Stimulated activated CD8-positive, alpha-beta memory T cell treated with anti-CD3 and anti-CD28 coated beads, Interleukin-15, amount 100 ng/mL, for 24 hours (primary cell): ENCODE measurements at places on chromosomes 2 and 18.

GRCh38 chr2:72719416-72719815 is 106.4 kb downstream of the EXOC6B start:
- DNase-seq = no peak

- no peak for DNase-seq
Measured at GRCh38 chr2:7785700-7786099, 868.5 kb downstream of the RNF144A start.

DNA sequence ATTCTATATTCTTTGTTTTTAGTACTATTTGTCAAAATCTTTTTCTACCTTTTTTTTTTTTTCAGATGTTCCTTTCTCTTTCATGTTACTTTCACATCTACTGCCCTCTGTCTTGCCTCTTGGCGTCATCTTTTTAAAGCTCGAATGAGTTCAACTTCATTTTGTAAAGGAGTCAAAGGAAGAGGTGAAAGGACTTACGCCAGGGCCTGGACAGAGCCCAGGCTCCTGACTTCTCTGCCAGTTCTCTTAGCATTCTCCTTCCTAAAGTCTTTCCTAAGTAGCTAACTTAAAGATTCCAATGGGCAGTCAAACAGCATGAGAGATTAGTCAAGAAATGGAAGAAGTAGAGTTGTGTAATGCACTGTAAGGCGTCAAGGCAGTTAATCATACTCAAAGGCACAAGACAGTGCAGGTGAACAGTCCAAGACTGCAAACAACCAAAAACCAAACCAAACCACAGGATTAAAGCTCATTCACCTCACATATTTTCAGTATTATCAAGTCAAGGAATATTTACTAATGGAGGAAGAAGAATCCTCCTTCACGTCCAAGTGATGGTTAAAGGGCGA is 301.7 kb downstream of the TCF4 start:
- DNase-seq = no peak

- DNase-seq = no peak
Measured at GRCh38 chr2:204293884-204294747, 251.2 kb upstream of the PARD3B start.

- DNase-seq = no peak
Measured at GRCh38 chr2:129092956-129093355, 774.3 kb upstream of the HS6ST1 start.

GRCh38 chr18:25648716-25649260 is 296.8 kb upstream of the ZNF521 start:
- DNase-seq = no peak

DNA sequence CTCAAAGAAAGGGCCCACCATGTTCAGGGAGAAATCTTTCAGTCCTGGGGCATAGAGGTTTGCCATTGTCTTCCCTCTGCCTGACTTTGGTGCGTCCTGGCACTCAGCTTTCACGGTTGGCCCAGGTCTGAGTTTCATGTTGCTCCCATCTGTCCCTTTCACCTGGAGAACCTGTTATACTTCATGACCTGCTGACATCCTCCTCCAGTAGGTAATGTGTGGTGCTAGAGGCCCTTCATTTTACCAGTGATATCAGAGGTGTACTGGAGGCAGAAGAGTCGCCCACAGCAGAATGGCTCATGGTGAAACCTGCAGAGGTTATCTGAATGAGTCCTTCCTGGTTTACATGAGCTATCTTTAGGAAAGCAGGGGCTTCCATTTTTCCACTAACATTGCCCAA is 128.8 kb upstream of the DLX2 start:
- no peak for DNase-seq

GRCh38 chr18:46155641-46156051 is 51.5 kb downstream of the HAUS1 start:
- no peak for DNase-seq

DNA sequence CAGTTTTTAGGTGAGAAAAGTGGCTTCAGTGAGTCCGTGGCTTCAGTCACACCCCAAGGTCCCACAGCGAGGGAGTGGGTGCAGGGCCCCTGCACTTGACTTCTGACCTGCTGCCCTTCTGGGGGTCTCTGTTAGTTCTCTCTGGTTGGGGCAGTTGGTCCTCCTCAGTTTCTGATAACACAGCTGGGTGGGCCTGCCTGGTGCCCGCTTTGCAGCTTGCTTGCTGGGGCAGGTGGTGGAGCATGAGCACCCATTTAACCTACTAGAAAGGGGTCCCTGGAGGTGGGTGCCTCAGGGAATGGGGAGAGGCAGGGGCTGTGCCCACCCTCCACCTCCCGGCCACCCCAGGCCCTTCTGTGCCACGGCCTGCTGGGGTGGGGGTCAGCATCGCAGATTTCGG is 83.2 kb downstream of the ASB1 start:
- DNase-seq = no peak

- no peak for DNase-seq
Measured at GRCh38 chr2:120390381-120391055, 44.6 kb downstream of the INHBB start.

- DNase-seq = no peak
Measured at GRCh38 chr2:72793798-72794440, 31.9 kb downstream of the EXOC6B start.

GRCh38 chr2:142176941-142177340 is 46.1 kb upstream of the LRP1B start:
- DNase-seq = no peak

- no peak for DNase-seq
Measured at GRCh38 chr2:3641181-3641580, 16.8 kb upstream of the ALLC start.

DNA sequence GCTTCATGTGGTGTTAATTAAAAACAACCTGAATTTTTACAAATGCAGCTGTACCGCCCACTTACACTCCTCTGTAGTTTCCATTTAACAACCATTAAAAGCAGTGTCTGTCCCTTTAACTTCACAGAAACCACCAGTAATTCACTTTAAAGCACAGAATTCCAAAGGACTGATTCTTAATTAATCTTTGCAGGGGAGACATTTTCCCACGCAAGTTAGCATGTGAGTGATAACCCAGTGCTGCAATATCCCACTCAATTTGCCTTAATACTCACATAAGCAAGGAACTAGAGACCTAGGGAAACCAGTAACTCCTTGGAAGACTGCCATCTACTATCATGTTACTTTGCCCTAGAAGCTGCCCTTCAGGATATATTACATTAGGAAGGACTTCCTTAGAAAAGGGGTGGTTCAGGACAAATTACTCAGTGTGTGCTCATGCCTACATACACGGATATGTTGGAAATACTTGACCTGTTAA is 102.3 kb downstream of the OSR1 start:
- no peak for DNase-seq

DNA sequence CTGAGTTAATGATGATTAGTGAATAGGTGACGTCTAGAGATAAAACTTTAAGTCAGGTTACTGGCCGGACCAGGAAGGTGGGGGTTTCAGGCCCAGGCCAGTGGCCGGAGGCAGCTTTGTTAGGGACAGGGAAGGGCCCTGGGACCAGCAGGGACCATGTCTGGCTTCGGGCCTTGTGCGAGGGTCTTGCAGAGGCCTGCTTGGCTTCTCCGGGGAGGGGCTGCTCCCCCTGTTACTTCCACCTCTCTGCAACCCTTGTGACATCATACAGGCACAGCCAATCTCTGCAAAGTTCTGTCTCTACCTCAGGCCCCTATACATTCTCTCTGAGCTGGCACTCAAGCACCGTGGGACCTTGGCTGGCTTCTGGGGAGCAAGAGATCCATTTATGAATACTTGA is at the start of gene ALLC:
Gene ALLC, plus strand, starts transcription at position 320 of the 400 bp plus-strand sequence. CDS start 12,958 bp downstream, outside the sequence.
- no peak for DNase-seq

- DNase-seq = no peak
Measured at GRCh38 chr18:75211002-75211621, 515 bp downstream of the TSHZ1 start.

- DNase-seq = no peak
Measured at GRCh38 chr2:120599072-120599471, 136.6 kb upstream of the GLI2 start.

- no peak for DNase-seq
Measured at GRCh38 chr2:145688156-145688555, 1168.2 kb upstream of the ZEB2 start.

DNA sequence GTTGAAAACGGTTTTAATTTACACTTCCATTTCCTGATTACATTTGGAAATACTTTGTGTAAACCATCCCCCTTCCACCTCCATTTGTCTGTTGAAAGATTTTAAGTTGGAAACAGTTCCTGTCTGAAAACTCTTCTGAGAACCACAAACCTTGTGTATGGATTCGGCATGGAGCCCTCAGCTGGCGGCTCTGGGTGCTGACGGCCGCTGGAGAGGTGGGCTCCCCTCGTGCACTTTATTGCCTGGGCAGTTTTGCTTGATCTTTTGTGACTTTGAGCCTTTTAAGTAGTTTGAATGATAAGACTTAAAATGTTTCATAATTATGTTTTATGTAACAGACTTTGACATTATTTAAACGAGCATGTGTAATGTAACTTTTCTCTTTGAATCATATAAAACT is 11.1 kb downstream of the KLF11 start:
- no peak for DNase-seq
